Activated CD4-positive, alpha-beta T cell treated with anti-CD3 and anti-CD28 coated beads for 36 hours (primary cell): ENCODE measurements at places on chromosomes 1 and 21. TPM values are rescaled to one million over a fixed set of nuclear protein-coding genes. Genes with fewer than 3 reads are reported as not detected.

GRCh38 chr1:201219481-201220387 is 29.1 kb downstream of the IGFN1 start:
- no peak overlapping the region for H3K4me3 ChIP-seq
- DNase-seq: no peak
- no peaks in the 10 kb centered on the region for H3K36me3 ChIP-seq
- H3K27me3 ChIP-seq: no peaks in the 10 kb centered on the region

GRCh38 chr21:38664841-38665240 is 140.9 kb upstream of the ETS2 start:
- H3K4me3 ChIP-seq: no peak overlapping the region
- DNase-seq: no peak
- peaks cover 8% of the 10 kb centered on the region for H3K4me1 ChIP-seq
- H3K36me3 ChIP-seq: no peaks in the 10 kb centered on the region

- no peaks in the 10 kb centered on the region for H3K36me3 ChIP-seq
- DNase-seq: no peak
- H3K4me3 ChIP-seq: no peak overlapping the region
- H3K4me1 ChIP-seq: no peaks in the 10 kb centered on the region
- H3K27ac ChIP-seq: no peak overlapping the region
- peaks cover 21% of the 10 kb centered on the region for H3K27me3 ChIP-seq
Observed at GRCh38 chr1:48674641-48675040, 102.0 kb downstream of the BEND5 start.

- H3K27ac ChIP-seq: no peak overlapping the region
- no peak for DNase-seq
- H3K4me1 ChIP-seq: peaks cover 8% of the 10 kb centered on the region
Observed at GRCh38 chr1:20470194-20470593, 15.8 kb downstream of the CAMK2N1 start.

DNA sequence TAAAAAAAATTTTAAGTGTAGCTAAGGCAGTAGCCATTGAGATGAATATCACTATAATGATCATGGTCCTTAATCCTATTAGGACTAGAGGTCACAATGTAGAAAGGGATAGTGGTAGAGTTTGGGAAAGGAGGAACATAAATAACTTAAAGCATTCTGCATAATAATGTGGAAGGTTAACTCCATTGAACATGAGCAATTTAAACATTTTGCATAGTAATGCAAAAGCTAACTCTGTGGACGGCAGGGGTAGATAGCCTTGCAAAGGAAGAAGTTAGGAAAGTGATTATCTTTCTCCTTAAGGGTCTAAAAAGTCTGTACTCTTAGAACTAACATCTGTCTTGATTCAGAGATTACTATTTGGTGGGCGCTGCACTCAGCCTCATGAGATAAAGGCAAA is 39.0 kb upstream of the DENND1B start:
- H3K4me3 ChIP-seq: no peak overlapping the region
- DNase-seq: no peak
- H3K27ac ChIP-seq: no peak overlapping the region
- no peaks in the 10 kb centered on the region for H3K36me3 ChIP-seq
- no peaks in the 10 kb centered on the region for H3K27me3 ChIP-seq

- no peaks in the 10 kb centered on the region for H3K27me3 ChIP-seq
- no peak overlapping the region for H3K27ac ChIP-seq
- H3K36me3 ChIP-seq: no peaks in the 10 kb centered on the region
- H3K4me3 ChIP-seq: peak overlapping the region; percentile 59
- H3K4me1 ChIP-seq: peaks cover 12% of the 10 kb centered on the region
- peak; percentile 36 for DNase-seq
Observed at GRCh38 chr1:229856009-229856650, 210.9 kb upstream of the GALNT2 start.

The FCRLB gene
- total RNA-seq: not detected

The SIPA1L2 gene
- total RNA-seq: 3.7 TPM

The PKN2 gene
- total RNA-seq: 16.4 TPM
